ENCODE measurements at places on chromosomes 2 and 18.

- DNase-seq = no peak
These were observed 42.2 kb downstream of the METTL4 start for GRCh38 chr18:2529154-2529553.

DNA sequence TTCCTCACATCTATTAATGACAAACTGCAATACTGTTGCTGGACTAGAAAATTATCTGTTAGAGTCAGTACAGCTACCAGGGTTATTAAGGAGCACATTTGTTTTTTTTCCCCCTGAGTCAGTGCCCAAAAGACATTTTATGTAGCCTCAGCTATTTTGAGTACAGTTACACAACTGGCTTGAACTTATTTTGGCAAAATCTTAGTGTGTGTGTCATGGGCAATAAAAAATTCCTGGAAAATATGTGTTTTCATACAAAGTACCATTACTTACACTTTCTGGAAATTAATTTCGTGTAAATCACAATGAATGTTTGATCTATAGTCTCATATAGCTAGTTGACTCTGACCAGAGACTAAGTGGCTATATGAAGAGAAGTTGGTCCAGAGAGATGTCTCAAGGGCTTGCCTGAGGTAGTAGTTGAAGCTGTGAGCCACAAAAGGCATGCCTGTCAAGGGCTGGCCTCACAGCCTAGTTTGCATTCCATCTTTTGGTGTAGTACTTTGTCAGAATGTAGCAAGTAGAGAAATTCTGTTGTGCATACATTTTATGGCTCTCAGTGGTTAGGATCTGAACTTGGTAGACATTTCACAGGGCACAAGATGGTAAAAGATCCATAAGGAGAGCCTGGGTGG, 283.4 kb downstream of the MTX2 start:
- DNase-seq = no peak

GRCh38 chr2:11281186-11281585, 63.2 kb downstream of the ROCK2 start:
- DNase-seq = no peak

GRCh38 chr2:68287580-68288441, 31.9 kb downstream of the CNRIP1 start:
- DNase-seq = peak; percentile 2

GRCh38 chr2:15127876-15128275, 433.3 kb downstream of the NBAS start:
- DNase-seq = no peak

GRCh38 chr2:123692121-123692520, 333.0 kb upstream of the CNTNAP5 start:
- no peak for DNase-seq

GRCh38 chr18:22846088-22846683, 86.9 kb upstream of the RBBP8 start:
- no peak for DNase-seq

DNA sequence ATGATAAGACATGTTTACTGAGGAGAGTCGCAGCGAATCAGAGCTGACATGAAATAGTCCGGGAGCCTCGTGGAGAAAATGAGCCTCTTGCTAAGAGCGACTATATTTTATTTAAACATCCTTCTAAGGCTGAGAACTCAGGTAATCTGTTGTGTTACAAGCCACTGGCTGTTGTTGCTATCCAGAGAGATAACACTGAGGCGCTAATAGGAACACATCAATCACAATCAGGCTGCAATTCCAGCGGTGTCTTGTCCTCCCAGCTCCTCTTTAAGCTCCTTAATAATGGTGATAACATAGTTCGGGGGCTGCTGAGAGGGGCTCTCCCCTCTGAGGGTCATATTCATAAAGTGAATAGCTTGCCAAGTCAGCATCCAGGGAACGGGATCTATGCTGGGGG, 95.1 kb downstream of the INSIG2 start:
- no peak for DNase-seq

DNA sequence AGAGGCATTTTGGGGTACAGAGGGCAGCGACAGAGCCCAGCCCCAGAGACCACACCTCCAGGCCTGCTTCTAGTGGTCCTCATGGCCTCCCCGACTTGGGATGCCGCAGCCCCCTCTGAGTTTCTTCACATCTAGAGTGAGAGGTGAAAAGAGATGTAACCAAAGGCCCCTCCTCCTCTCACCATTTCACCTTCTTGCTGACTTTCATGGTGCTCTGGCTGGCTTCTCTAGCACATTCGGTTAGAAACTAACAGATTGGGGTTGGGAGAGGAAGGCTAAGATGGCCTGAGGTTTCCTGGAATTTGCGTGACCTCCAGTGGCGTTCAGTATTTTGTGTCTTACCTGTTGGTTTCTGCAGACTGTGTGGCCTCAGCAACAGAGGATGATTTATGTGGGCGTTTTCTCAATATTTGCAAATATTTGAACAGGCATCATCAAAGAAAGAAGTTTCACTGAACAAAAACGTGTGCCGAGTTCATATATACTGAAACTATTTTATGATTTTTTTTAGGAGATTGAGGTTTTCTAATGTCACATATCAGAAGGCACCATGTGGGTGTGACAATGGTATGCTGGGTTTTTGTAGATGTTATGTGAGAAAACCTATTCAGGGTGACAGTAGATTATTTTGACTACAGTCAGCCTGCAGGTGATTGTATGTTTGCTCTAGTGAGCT, 69.9 kb upstream of the BCL2L11 start:
- DNase-seq = no peak

- DNase-seq = no peak
These were observed 4.9 kb downstream of the CREG2 start for GRCh38 chr2:101382442-101382841.

DNA sequence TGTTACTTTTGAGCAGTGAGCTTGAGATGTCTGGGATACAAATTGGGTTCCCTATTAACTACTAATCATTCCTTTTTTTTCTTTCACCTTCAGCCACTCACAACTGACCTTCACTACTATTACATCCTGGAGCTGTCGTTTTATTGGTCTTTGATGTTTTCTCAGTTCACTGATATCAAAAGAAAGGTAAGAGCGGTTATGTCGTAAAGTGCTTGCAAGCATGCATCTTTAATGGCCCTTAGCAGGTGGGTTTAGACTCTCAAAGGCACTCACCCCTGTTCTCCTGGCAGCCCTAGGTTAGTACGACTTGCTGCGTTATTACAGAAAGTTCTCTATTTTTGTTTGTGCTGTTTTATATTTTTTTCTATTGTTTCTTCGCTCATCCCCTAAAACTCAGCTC, 107.6 kb upstream of the NOSTRIN start:
- DNase-seq = no peak

DNA sequence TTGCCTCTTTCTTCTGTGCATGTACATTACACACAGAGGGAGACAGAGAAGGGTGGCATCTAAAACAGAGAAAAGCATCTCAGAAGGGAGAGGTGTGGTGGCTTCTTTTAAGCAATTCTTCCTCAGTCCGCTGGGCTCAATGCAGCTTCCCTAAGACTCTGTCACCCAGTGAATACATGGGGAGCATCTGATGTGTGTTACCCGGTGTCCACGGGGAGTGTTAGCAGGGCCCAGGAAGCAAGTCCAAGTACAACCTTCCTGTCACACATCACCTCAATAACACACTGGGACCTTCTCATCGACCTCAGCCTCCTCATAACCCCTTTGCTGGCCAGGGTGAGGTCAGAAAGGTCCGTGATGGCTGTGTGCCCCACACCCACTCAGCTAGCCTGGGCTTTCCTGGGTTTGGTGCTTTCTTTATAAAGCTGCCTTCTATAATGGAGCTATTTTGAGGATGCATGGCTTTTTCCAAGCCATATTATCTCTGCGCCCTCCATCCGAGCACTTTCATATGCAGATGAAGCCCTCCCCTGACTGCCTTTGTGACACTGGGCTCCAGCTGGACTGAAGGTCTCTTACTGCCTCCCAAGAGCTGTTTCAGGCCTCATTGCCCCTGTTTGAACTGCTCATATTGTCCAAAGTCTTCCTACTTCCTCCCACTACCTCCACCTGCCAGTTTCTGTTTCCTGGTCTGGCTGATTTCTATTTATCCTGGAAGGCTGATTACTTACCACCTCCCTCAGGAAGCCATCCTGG, 21.4 kb downstream of the TNFRSF11A start:
- no peak for DNase-seq

DNA sequence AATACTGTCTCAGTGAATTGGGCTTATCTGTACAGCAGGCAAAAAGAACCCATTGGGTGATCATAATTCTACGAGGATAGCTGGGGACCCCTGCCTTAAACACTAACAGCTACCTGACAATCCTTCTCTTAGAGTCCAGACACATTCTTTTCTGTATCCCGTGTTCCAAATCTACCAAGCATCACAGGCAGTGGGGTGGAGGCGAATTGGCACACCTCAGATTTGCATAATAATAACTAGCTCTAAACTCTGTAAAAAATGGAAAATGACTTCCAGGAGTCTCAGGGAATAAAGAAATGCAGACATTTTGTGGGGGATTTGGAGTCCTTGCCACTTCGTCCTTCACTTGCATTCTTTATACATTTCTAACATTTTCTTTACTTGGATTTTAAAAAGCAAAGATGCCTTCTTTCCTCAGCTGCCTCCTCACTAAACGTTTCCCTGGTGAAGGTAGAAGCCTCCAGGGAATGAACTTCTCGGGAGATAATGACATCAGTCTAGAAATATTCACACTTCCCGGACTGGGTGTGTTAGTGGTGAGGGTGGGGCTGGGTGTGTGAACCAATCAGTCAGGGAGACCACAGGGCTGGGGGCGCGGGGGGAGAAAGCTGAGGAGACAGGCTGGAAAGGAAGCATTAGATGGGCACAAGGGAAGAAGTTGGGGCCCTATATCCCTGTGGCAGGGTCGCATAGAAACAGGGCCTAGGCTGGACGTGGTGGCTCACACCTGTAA, 59.1 kb upstream of the BOD1L2 start:
- DNase-seq = no peak

DNA sequence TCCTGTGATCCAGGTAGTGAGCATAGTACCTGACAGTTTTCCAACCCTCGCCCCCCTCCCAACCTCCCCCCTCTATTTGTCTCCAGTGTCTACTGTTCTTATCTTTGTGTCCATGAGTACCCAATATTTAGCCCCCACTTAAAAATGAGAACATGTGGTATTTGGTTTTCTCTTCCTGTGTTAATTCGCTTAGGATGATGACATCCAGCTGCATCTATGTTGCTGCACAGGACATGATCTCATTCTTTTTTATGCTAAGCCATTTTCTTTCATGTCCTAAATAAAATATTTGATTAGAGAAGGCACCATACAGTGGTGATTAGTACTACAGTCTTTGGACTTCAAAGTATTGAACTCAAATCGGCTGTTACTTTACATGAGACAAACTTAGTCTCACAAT, 1087.9 kb downstream of the CBLN2 start:
- no peak for DNase-seq

DNA sequence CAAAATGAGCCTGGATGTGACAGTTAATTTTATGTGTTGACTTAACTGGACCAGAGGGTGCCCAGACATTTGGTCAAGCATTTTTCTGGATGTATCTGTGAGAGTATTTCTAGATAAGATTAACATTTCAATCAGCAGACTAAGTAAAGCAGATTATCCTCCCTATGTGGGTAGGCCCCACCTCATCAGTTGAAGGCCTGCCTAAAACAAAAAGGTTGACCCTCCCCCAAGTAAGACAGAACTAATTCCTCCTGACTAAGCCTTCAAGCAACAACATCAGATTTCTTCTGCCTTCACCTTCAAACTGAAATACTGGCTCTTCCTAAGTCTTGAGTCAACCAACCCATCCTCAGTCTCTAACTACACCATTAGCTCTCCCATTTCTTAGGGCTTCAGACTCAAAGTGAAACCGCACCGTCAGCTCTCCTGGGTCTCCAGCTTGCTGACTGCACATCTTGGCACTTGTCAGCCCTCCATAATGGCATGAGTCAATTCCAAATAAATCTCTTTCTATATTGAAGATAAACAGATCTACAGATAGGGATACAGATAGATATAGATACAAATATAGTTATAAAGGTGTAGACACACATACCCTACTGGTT, 47.9 kb downstream of the MEMO1 start:
- no peak for DNase-seq

DNA sequence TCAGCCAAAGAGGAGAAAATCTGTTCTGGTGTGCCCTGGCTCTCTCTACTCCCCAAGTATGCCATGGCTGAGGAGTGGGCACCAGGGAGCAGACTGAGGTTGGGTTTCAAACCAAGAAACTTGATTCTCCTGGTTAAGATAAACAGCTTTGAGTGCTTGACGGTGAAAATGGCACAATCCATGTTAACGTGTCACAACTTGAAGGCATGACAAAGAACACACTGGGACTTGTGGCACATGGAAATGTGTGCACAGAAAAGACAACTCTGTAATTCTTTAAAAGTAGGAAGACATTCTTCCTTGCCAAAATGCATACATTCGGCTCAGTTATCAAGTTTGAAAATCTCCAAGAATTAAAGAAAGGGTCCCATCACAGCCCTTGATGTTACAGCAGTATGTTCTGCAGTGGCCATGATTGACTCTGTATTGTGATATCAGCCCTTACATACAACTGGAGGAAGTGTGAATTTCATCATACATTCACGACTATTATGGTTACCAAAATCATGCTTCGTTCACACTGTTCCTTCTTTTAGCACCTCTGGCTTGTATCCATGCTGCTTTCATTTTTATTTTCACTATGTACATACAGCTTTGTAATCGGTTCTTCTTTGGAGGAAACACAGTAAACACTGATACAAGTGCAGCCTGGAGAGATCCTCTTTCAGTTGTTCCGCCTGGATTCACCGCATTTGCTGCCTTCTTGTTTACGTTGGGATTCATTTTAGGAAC, 15.6 kb upstream of the ACTG2 start:
- DNase-seq = no peak

- DNase-seq = no peak
These were observed 869 bp upstream of the THUMPD2 start for GRCh38 chr2:39779927-39780326.

Data from smooth muscle cell of the brain vasculature (primary cell).